AG09319 (cell line): ENCODE measurements at places on chromosomes 3 and 15.

DNA sequence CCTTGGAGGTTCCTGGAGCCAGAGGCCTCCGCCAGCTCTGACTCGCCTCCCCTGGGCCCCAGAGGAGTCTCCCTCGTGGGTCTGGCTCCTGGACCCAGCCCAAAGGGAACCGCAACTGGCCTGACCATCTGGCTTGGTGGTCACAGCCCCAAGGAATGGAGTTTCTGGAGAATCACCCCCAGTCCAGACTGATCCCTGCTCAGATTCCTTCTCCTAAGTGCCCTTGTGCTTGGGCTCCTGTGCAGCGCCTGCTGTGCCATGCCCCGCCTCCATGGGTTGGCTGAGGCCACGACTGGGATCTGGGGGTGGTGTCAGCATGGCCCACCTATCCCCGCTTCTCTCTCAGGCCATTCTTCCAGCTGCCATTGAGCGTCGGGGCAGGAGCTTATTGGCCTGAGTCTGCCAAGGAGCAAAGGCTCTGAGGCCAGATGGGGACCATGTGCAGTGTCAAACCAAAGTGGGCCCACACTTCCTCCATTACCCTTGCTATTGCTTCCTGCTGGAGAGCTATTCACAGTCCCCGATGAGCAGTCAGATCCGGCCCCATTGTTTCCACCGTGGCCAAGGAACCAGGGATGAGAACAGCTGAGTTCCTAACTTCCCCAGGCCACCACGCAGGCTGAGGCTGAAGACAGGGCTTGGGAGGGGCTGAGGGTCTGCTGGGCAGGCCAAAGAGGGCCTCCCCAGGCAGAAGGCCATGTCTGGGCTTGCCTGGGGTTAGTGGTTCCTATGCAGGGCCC is 19.0 kb downstream of the CSPG4 start:
- no peak for DNase-seq

- DNase-seq: no peak
Observed at GRCh38 chr15:52529341-52529924, 753 bp upstream of the MYO5A start.

GRCh38 chr3:32410367-32411246 is 19.0 kb downstream of the CMTM7 start:
- DNase-seq: no peak

DNA sequence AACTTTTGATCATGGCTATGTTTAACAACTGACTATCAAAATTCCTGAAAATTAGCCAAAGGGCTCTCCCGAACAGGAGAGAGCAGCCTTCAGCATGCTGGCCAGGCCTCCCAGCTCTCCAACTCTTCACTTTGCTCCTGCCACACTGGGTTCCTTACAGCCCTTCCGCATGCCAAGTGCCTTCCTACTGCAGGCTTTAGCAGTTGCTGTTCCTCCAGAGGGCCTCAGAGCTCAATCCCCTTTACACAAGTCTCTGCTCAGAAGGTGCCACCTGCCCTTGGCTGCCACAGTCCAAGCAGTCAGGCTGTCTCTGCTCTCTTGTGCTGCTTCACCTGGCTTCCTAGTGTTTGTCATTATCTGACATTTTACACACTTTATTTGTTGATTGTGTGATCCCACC is 553.1 kb upstream of the PPP2R3A start:
- no peak for DNase-seq

DNA sequence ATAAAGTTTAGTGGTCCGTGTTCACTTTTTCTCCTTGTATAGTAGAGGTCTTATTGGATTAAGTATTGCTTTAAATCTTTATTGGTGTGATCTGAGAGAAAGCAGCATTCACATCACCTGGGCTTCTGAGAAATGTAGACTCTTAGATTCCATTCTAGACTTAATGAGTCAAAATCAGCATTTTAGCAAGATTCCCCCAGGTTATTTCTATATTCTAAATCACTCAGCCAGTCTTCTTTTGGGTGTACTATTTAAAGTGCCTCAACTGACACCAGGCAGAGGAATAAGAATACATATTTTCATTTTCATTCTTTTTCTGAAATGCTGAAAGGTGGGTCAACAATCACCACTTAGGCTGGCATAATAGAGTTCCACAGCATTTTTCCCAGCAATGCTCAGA is 481.7 kb downstream of the TUSC7 start:
- no peak for DNase-seq

DNA sequence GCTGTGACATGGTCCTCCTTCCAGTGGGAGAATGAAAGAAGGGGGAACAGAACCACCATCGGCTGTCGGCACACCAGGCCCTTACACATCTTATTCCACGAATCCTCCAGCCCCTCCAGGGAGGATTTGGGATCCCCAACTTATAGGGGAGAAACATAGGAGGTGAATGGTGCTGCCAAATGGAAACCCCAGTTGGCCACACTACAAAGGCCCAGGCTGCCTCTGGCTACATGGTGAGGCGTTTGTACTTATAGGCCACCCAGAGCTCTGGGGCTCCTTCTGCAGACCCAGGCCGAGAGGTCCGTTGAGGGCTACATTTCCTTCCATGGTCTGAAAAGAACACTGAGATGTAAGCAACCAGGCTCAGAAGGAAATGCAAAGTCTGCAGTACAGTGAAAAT is 12.0 kb downstream of the AMOTL2 start:
- DNase-seq: no peak

- DNase-seq: no peak
Observed at GRCh38 chr3:55406696-55407425, 80.2 kb downstream of the WNT5A start.
